ENCODE measurements at places on chromosomes 1 and 21.

GRCh38 chr1:1528301-1529267 is 11.8 kb downstream of the TMEM240 start:
- no peak for DNase-seq

DNA sequence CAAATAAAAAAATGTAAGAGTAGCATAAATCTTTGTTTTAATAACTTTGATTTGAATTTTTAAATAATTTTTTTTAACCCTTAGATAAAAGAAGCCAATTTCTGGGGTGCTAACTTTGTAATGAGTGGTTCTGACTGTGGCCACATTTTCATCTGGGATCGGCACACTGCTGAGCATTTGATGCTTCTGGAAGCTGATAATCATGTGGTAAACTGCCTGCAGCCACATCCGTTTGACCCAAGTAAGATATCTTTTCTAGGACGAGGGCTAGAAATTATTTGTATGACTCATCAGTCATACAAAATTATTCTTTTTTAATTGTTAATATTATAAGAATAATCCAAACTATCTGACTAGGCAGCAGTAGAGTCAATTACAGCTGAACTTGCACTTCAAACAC is 71.2 kb downstream of the GPR161 start:
- DNase-seq = no peak

GRCh38 chr21:41840880-41841279 is 38.3 kb downstream of the PRDM15 start:
- DNase-seq = no peak

- no peak for DNase-seq
These were observed 3.1 kb downstream of the ACKR1 start for GRCh38 chr1:159207774-159208173.

DNA sequence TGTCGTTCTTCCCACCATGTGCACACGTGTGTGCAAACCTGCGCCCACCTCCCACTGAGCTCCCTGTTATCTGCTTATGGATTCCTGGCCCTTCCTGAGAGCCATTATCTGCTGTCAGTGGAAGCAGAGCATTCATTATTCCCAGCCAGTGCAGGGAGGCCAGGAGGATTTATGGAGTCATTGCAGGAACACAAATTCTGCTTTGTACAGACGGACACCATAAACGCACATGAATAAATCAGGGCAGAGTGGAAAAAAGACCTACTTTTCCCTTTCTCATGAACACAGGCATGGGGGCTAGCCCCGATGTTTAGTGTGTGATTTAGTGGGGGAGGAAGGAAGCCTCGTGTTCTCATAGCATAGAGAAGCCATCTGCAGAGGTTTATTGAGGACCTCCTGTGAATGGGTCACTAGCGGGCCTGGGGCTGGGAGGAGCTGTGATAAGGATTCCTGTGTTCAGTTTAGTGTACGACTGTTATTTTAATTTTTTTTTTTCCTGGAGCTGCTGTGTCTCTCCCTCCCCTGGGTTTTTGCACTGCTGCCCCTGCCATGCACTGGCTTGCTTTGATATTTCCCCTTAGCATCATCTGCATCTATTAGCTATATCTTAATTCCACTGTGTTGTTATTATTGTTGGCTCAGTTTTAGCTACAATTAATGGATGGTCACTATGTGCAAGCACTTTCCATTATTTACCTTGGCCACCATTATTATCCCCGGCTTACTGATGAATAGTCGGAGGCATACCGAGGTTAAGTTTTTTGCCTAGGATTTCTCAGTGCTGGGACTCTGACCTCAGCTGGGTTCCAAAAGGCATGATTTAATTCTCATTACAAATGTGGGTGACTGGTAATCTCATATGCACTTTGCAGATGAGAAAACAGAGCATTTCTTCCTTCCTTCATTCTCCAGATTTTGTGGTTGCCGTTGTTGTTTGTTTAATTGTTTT is 33.0 kb downstream of the HUNK start:
- DNase-seq = no peak

GRCh38 chr1:212438831-212439237 is 6.1 kb downstream of the NENF start:
- DNase-seq = no peak

- DNase-seq = no peak
These were observed 21.8 kb upstream of the VTCN1 start for GRCh38 chr1:117232531-117232930.

DNA sequence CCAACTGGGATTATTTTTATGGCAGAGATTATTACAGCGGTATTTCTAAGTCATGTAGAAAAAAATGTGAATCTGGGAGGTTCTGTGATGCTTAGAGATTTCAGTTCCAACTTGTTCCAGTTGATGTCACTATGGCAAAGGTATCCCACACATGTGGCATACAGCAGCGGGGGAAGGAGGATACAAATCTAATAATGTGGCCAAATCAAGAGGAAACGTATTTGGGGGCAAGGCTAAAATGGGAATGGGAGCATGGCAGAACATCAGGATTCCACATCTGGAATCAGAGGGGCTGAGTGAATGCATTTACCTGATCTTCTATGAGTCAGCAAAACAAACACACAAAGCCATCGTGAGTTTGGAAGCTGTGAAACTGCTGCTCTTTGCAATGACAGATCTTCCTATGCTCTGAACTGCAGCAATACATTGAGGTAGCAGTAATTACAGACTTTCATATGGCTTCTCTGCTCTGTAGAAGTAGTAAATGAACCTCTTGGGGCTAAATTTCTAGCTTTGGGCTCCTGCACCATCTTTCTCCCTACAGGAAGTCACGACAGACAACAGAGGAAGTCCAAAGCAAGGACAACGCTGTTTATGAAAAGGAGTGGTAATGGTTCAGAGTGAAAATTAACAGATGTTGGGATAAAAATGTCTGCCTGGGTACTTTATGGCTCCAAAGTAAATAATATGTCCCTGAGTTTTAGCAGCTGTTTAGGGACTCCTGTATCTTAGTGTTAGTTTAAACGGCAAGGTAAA is 55.5 kb downstream of the GABPA start:
- no peak for DNase-seq

DNA sequence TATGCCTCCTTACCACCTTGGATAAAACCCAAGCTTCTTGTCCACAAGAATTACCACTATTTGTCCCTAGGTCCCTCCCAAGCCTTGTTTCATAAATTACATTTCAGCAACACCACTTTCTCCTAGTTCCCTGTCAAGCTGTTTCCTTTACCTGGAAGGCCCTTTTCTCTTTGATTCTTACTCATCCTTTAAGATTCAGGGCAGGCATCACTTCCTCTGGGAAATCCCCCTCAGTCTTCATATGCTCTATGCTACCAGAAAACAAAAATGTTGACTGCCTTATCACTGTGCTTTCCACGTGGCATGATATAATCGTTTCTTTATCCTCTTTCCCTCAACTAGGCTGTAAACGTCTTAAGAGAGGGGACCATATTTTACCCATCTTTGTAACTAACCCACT is 102.7 kb downstream of the LYST start:
- no peak for DNase-seq

DNA sequence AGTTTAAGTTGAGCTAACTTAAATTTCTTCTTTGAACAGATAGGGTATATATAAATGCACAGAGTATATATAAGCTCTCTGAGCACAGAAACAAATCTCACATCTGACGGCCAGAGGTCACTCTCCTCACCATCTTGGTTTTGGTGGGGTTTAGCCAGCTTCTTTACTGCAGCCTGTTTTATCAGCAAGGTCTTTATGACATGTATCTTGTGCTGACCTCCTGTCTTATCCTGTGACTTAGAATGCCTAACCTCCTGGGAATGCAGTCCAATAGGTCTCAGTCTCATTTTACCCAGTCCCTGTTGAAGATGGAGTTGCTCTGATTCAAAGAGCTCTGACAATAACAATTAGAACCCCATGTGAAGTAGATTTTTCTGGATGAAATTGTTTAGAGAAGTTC is 1.6 kb upstream of the MOV10 start:
- no peak for DNase-seq

GRCh38 chr1:171158551-171158950 is 26.5 kb upstream of the FMO2 start:
- no peak for DNase-seq

GRCh38 chr1:109910963-109911798 is 532 bp downstream of the CSF1 start:
- DNase-seq = no peak

- DNase-seq = peak; percentile 79
These were observed 830 bp downstream of the INPP5B start for GRCh38 chr1:37945743-37946702.

DNA sequence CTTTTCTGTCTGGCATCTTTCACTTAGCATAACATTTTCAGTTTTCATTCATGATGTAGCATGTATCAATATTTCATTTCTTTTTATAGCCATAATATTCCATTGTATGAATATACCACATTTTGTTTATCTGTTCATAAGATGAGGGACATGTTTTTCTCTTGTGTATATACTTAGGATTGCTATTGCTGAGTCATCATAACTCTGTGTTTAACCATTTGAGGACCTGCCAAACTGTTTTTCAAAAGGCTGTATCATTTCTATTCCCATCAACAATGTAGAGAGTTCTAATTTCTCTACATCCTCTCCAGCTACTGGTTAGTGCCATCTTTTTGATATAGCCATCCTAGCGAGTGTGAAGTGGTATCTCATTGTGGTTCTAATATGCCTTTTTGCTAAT is 26.2 kb downstream of the MPZL1 start:
- no peak for DNase-seq

DNA sequence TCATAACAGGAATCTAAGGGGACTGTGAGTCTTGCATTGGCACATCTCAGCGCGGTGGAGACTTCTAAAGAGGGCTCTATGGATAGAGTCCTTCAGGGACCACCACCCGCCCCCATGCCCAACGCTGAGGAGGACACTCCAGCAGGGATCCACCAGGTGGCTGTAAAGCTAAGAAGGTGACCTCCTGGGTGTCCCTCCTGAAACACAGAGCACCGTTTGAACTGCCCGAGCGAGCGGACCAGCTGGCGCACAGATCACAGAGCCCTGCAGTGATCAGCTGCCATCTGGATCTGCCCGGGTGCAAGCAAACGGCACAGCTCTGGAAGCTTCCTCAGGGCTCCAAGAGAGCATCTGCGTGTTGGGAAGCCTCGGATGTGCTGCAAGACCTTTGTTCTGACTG is 51.3 kb upstream of the LYST start:
- no peak for DNase-seq

- DNase-seq = no peak
These were observed 1158.6 kb downstream of the PLA2G4A start for GRCh38 chr1:187987236-187987776.

DNA sequence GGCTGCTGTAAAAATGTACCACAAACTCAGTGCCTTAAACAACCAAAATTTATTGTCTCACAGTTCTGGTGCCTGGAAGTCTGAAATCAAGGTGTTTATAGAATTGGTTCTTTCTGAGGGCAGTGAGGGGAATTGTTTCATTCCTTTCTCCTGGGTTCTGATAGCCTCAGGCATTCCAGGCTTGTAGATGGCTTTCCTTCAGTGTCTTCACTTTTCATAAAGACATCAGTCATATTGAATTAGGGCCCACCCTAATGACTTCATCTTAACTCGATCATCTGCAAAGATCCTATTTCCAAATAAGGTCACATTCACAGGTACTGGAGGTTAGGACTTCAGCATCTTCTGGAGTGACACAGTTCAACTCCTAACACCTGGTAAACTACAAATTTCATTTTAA is 15.0 kb downstream of the CDKN2C start:
- no peak for DNase-seq

DNA sequence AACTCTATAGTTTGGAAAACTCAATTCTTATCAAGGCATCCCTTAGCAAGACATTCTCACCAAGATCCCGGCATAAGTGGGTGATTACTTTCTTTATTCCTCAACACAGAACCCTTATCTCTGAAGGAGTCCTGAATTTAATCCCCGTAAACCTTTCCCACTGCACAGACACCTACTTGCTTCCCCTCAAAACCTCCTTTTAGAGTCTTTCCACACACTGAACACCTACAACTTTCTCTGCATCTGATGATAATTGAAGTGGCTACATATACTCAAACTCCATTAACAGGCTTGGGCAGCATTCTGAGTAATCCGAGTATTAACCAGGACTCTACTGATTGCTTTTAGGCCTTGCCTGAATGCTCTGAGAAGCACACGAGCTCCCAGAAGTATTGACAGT is 23.5 kb downstream of the PALMD start:
- DNase-seq = no peak

DNA sequence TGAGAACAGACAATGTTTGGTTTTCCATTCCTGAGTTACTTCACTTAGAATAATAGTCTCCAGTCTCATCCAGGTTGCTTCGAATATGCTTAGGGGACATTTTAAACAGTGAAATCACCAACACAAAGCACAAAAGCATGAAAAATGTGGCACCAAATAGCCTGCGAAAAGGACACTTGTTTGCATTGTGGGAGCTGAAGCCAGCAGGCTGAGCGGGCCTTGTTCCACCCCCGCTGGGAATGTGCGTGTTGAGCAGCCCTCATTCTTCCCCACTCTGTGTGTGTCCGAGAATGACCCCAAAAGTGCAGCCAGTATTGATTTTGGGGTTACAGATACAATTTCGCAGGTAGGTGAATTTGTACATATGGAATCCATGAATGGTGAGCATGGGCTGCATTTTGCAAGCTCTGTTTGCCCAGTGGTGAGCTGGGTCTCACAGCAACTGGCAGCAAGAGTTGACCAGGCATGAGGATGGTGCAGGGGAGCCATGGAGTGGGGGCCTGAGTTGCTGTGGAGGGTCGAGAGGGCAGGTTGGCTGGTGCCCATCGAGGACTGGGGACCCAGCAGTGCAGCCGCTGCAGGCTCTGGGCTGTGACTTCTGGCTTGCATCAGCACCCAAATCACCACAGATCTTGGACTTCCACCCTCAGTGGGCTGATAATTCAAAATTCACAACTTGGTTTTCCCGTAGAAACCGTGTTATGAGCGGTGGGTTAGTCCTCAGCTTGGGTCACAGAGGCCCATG is 29.4 kb downstream of the NENF start:
- no peak for DNase-seq

GRCh38 chr1:167687919-167688519 is 33.8 kb upstream of the MPZL1 start:
- DNase-seq = no peak

DNA sequence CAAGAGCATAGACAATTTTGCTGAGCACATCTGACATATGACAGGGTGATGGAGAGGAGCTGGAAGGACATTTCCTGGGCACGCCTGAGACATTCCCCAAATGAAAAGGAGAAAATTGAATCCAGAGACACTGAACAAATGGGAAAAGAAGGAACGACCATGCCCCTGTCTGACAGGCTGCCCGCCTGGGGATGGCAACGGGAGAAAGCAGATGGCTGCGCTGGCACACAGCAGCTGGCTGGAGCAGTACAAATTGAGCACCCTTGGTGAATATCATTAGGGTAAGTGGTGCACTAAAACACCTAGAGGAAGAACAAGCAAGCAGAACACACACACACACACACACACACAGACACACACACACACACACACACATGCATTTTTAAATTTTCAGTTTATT is 174.3 kb upstream of the DUSP10 start:
- no peak for DNase-seq

All from cardiac septum (tissue), 1 donor.